ENCODE measurements at places on chromosomes 4 and X. TPM values are rescaled to one million over a fixed set of nuclear protein-coding genes. Genes with fewer than 3 reads are reported as not detected.

Gene GC
- 0.29 TPM for polyA plus RNA-seq

DNA sequence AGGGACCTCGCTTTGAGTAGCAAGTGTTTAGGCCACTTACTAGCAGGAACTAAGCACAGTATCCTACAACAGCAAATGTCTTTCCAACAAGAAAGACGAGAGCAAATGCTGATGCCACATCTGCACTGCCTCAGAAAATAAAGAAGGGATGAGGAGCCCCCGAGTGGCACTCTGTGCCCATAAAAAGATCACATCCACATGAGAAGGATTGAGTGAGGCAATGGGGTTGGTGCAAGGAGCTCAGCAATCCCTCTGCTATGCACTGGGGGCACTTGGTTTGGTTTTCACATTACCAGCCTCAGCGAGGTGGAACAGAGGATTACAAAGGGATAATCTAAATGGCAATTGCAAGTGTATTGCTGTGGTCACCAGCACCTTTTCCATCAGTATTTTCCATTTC is 252.8 kb upstream of the SLC7A11 start:
- DNase-seq, result no peak

Gene IL15
- polyA plus RNA-seq, result 0.96 TPM

Gene RIBC1
- polyA plus RNA-seq, result 4.3 TPM

Gene KLHL4
- 8.5 TPM for polyA plus RNA-seq

Gene ZCCHC18
- 6.2 TPM for polyA plus RNA-seq

Gene FRMPD3
- polyA plus RNA-seq, result 0.40 TPM

GRCh38 chr4:64539234-64539849 is 130.1 kb upstream of the TECRL start:
- DNase-seq, result peak; percentile 14

Gene USP51
- polyA plus RNA-seq, result 11.4 TPM
